ENCODE measurements at places on chromosomes 4 and X.

- no peak for DNase-seq
Observed at GRCh38 chr4:26503427-26503826, 13.1 kb upstream of the CCKAR start.

DNA sequence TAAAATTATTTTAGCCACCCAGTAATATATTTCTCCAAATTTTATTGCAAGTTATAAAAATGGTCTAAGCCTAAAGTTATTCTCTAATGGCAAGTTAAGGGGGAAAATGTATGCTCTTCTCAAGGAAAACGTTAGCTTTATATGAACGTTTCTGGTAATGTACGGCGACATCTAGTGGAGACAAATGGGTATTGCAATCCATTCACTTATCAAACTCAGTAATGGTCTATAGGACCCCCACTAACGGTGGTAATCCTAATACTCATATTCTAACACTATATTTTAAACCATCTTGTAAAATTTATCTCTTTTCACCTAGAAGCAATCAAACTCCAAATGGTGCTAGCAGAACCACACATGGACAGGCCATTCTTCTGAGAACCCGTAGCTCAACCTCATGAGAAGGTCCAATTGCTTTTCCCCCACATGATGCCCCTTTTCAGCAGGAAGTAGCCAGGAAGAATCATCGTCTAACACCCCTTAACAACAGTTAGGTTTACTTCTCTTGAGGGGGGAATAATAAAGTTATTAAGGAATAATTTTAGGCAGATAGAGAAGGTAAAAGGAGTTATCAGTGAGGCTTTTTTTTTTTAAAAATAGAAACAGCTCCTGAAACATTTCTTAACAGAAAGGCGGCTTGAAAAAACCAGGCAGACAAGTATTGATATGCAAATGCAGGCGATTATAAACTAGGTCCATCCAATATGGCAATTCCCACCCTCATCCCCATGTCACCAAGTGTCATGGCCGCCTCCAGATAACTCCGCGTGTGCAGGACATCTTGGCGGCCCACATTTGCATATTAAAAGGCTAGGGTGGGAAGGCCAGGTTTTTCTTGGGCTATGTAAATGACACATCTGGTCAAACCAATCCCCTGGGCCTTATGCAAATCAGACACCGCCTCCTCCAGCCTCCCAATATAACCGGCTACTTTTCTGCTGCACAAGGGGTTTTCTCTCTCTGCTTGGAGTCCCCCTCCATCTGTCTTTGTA, 35.0 kb downstream of the NUDT11 start:
- DNase-seq, result peak; percentile 61

- no peak for DNase-seq
Observed at GRCh38 chr4:39047681-39048080, 14.4 kb upstream of the KLHL5 start.

DNA sequence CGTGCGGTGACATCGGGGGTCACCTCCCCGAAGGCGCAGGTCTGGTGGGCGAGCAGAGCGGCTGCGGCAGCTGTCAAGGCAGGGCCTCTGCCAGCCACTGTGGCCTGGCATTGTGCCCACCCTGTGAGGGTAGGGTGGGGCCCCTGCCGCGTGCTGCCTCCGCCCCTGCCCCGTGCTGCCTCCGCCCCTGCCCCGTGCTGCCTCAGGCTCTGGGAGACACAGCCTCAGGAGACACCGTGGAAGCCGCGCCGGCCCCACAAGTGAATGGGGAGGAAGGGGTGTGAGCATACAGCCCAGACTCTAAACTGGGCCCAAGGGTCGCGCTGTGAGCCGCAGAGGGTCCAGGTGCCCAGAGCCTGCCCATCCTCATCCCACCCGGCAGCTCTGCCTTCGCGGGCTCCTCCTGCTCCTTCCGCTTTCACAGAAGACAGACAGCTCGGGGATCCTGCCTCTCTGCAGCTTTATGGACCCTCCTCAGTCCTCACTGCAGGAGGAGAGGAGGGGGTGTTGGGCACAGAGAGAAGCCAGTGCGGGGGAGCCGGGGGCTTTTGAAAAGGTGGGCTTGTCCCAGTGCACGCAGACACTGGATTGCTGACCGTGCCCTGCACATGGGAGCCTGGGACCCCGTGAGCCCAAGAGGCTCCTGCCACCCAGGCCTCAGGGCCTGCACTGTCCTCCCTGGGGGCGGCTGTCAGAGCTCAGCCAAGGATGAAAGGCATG, 27.4 kb downstream of the PCGF3 start:
- DNase-seq, result no peak
